Left renal cortex interstitium (tissue), 4 donors: ENCODE measurements at places on chromosomes 4 and X. TPM values are rescaled to one million over a fixed set of nuclear protein-coding genes. Genes with fewer than 3 reads are reported as not detected.

GRCh38 chrX:17443556-17443955 is 68.6 kb downstream of the NHS start:
- no peak for DNase-seq

DNA sequence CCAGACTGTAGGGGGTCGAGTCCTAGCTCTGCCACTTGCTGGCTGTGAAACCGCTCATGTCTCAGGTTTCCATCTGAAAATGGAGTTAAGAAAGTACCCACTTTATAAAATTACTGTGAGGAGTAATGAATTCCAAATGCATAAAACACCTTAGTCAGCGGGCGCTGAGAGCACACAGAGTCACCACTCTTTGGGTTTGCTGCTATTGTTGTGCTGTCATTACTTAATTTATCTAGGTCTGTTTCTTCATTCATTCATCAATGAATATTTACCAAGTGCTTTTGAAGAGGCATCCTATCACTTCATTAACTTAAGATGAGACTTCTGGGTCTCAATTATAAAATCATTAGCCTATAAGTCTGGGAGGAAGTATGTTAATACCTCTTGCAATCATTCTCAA is 317.3 kb downstream of the FBXW7 start:
- no peak for DNase-seq

GRCh38 chr4:138239491-138239890 is 2.7 kb downstream of the SLC7A11 start:
- no peak for DNase-seq

- no peak for DNase-seq
These were observed 20.3 kb upstream of the FAM9C start for GRCh38 chrX:13064599-13065143.

DNA sequence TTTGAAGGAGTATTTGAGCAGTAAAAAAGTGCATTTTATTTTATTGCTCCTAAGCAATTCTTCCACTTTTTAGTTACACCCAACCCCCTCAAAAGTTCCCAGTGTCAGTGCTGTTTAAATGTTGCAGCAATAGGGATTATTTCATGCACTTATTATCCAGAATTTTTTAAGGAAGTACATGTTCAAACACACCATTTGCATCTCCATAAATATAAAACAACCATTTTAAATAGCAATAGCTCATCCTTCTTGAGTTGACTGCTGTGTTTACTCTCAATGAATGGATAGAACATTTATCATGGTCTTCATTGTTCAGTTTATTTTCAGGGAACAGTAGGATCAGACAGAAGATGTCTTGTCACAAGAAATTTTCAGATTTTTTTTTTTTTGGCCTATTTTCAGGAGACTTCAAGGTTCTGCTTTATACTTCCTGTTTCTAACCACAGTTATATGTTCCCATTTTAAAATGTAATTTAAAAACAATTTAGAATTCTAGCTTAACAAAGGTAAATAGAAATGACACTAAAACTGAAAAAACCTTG is 171.9 kb downstream of the TMA16 start:
- no peak for DNase-seq

GRCh38 chr4:653080-653821 is 20.8 kb downstream of the ATP5ME start:
- no peak for DNase-seq

- DNase-seq = no peak
These were observed 457.5 kb upstream of the GRID2 start for GRCh38 chr4:91846233-91846632.

DNA sequence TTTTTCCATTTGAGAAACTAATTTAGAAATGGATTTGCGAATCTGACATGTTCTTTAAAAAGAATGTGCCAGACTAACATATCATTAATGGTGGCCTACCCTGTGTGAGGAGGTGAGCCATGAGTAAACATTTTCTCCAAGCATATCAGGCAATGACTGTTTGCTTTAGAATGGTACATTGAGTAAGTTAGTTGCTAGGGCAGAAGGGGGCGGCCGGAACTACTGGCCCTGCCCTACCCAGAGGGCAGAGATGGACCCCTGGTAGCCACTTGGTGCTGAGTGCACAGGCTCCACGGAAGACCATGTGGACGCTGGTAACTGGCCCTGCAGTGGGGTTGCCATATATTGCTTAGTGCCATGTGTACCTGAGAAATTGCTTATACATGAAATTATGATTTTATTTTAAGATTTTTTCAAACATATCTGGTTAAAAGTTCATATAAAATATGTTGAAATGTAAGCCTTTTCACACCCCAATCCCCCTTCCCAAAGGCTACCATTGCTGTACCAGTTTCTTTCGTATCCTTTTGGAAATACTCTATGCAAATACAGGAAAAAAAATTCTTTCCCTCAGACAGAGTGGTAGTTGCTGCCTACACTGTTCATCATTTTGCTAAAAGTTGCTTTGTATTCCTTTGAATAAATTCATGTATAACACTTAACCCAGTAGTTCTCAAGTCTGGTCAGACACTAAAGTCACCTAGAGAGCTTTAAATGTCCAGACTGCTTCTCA is 8.8 kb downstream of the FNIP2 start:
- no peak for DNase-seq

GRCh38 chrX:7775987-7776386 is 67.0 kb upstream of the VCX start:
- DNase-seq = no peak

DNA sequence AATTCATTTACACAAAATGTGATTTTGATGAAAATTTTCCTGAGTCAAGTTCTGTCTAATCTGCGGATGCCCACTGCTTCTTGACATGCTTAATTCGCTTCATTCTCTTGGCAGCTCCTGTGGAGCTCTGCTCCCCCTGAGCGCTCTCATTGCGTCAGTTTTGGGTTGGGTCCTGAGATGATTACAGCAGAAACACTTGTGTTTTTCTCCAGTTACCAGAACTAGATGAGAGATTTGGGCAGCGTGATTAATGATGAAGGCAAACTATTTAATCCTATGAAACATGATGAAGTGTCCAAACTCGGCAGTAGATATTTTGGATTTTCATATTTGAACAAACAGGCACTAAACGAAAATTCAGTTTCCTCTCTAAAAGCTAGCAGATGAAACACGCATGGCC is 4.2 kb upstream of the CXCL1 start:
- no peak for DNase-seq

DNA sequence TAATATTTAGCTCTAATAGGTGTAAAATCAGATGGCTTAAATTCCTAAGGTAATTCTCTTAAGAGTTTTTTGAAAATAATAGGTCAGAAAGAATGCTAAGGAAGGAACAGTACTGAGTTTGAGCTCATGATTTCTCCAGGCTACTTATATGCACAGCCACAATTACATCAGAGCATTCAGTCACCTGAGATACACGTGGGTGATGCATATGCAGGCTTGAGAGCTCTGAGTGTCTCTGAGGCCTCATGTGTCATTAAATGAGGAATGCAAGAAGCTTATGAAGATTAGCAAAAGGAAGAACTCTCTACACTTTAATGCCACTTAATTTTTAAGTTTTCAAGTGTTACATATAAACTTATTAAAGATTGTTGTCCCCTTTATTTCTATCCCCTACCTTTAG is 124.0 kb upstream of the STIM2 start:
- no peak for DNase-seq

- DNase-seq = no peak
These were observed 37.3 kb upstream of the GUCY1A1 start for GRCh38 chr4:155629183-155629825.

Gene S100P
- 14.4 TPM for polyA plus RNA-seq

Gene TBC1D9
- 64.1 TPM for polyA plus RNA-seq

Gene UNC5C
- polyA plus RNA-seq = 42.3 TPM
